ENCODE measurements at places on chromosomes 7 and 10. TPM values are rescaled to one million over a fixed set of nuclear protein-coding genes. Genes with fewer than 3 reads are reported as not detected.

DNA sequence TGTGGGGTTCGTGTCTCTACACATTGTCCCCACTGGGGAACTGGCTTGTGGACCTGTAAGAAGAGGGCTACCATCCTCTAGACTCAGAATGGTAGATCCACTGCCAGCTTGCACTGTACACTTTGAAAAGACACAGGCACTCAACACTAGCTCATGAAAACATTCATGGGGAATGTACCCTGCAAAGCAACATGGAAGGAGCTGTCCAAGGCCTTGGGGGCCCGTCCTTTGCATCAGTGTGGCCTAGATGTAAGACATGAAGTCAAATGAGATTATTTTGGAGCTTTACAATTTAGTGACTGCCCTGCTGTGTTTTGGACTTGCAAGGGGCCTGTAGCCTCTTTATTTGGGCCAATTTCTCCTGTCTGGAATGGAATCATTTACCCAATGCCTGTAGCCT, 399.0 kb upstream of the PCDH15 start:
- no peak for DNase-seq

DNA sequence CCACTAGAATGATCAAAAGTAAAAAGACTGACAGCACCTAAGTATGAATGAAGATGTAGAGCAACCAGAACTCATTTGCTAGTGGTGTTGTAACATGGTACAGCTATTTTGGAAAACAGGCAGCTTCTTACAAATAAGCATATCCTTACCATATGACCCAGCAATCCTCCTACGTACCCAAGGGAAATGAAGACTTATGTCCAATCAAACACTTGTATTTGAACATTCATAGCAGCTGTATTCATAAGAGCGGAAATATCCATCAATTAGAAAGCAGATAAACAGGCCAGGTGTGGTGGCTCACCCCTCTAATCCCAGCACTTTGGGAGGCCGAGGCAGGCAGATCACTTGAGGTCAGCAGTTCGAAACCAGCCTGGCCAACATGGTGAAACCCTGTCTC, 53.0 kb downstream of the KLRG2 start:
- DNase-seq = no peak

- DNase-seq = no peak
Observed at GRCh38 chr10:9635691-9636090, 1382.0 kb upstream of the CELF2 start.

TMEM213 gene
- not detected for total RNA-seq

- DNase-seq = no peak
Observed at GRCh38 chr7:92150450-92151017, 16.3 kb upstream of the CYP51A1 start.

TSPAN12 gene
- total RNA-seq = 56.9 TPM

DNA sequence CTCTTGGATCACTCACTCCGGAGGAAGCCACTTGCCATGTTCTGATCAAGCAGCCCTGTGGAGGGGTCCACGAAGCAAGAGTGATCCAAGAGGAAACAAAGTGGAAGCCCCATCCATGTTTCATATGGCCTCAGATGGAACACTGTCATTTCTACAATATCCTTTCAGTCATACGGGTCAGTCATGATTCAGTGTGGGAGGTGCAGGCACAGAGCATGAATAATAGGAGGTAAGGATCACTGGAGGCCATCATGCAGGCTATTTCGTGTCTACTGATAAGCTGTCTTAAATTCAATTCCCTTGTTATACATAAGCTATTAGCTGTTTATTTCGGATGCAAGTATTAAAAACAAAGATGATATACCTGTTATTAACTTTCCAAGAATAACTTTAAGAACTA, 36.8 kb downstream of the VPS41 start:
- DNase-seq = no peak

LRRC27 gene
- total RNA-seq = 3.9 TPM
